NCI-H1694 (cell line): ENCODE measurements at places on chromosomes 13 and 19.
A peak's percentile ranks its signal among the peaks of the same experiment; 100 is the strongest.

DNA sequence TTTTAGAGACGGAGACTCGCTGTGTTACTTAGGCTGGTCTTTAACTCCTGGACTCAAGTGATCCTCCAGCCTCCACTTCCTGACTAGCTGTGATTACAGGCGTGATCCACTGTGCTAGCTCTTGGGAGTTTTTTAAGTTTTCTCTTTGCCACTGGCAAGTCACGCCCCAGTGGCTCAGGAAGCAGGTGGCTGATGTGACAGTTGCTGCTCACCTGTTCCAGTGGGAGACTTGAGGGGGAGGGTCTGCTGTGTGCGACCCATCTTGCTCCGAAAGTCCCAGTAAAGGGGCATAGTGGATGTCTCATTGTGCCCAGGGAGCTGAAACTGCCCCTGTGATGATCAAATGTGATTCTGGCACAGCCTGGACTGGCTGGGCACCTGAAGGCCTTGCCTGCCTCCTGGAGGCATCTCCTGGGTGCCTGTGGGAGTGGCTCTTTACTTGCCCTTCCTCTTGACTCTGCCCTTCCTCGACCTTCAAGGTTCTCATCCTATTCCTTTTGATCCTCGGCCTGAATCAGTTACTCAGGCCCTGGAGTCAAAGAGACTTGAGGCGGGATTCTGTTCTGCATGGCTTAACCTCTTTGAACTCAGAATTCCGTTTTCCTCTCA is 7.8 kb downstream of the SMARCA4 start:
- no peak for DNase-seq

DNA sequence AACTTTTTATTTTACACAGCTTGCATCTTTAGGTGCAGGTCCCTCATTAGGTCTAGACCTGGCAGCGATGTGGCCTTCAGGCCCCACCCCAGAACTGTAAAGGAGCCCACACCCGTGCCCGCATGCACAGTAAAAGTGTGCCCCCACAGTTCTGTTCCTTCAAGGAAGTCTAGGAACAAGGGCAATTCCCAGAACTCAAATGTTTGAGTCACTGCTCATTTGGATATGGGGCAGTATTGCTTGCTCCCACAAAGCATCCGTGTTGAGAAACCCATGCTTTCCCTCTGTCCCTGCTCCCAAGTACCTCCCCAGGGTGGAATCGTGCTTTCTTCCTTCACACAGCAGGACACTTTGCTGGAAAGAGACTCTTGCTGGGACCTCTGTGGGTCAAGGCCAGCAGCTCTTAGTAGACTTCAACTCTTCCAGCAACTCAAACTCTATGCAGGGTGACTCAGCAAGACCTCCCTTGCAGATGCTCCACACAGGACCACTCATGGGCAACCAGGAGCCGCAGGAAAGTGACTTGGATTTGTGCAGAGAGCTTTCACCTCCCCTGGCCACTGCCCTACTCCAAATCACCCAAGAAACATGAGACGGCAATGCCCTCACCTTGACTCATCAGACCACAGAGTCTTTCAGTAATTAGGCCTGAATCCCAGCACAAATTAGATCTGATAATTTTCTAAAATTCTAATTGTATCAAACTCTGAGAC is 12.3 kb downstream of the SLC7A1 start:
- no peak for DNase-seq

DNA sequence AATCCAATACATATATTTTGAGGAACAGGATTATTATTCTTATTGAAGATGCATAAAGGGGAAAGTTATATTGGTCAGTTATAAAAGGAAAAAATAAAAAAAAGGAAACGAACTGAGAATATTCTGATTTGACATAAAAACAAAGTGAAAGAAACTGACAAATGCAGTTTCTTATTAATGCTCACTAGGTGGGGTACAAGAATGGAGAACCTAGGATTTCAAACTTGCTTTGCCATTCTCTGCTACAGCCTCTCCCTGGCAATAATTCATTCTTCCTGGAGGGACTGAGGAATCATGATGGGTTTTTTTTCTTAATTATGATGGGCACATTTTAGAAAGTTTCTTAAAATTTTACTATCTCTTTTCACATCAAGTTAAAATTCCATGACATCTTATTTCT is 154.9 kb downstream of the PCDH9 start:
- no peak for DNase-seq

DNA sequence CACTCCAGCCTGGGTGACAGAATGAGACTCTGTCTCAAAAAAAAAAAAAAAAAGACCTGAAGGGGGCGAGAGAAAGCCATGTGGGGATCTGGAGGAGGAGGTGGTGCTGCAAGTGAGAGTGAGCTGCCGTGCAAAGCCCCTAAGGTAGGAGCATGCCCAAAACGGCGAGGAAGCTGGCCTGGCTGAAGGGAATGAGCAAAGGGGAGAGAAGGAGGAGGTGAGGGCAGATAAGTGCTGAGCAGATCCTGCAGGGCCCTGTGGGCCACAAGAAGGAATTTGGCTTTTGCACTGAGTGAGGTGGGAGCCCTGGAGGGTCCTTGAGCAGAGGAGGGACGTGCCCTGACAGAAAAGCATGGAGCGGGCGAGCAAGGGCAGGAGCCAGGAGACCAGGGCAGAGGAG is 19.4 kb upstream of the ADGRE5 start:
- no peak for DNase-seq

GRCh38 chr13:70795484-70795883 is 687.2 kb upstream of the KLHL1 start:
- DNase-seq: no peak

- no peak for DNase-seq
Observed at GRCh38 chr13:20370815-20371421, 138.8 kb upstream of the GJB6 start.

GRCh38 chr19:58393725-58394033 is 1.8 kb upstream of the RNF225 start:
- no peak for DNase-seq

DNA sequence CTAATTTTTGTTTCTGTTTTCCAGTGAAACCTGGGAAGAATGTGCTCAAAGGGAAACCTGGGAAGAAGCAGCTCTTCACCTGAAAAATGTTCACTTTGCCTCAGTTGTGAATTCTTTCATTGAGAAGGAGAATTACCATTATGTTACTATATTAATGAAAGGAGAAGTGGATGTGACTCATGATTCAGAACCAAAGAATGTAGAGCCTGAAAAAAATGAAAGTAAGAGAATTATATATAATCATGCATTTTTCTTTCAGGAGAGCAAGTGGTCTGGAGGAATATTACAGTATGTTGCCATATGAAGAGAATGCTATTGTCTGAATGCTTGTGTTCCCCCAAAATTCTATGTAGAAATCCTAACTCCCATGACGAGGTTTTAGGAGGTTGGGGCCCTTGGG is 3.4 kb downstream of the NUDT15 start:
- no peak for DNase-seq

GRCh38 chr19:38494379-38494778 is 60.9 kb downstream of the RYR1 start:
- no peak for DNase-seq

DNA sequence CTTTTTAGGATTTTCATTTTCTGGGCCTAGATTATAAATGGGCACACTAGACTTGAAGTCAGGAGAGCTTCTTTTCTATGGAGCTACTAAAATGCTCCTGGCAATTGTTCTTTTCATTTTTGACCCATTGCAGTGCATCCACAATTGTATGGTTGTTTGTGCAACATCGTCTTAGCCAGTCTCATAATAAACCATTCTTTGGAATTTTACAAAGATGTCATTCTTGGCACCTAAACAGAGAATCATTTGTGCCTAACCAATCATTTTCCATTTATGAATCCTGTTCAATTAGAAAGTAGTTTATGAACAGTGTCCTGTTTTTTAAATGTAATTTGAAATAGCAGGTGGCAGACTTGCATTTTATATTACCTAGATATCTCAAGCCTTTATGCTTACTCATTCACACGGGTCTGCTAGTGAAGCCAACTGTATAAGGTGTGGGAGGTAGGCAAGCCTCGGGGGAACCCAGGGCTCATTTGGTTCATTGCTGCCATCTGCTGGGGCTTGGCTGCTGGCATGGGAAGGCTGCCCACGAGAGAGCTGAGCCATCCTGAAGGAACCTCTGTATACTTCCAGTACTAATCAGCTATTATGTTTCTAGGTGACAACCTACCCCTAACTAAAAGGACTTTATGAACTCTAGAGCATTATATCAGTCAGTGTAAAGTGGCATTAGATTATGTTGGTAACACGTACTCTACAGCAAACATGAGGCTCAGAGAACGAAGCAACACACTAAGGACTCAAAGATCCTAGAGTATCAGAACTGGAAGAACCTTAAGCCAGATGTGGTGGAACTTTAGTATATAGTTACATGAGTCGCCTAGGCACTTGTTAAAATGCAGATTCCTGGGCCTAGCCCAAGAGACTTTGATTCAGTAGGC is 60.0 kb downstream of the TPT1 start:
- peak; percentile 73 for DNase-seq

GRCh38 chr13:93758575-93758974 is 532.0 kb downstream of the GPC6 start:
- DNase-seq: no peak

DNA sequence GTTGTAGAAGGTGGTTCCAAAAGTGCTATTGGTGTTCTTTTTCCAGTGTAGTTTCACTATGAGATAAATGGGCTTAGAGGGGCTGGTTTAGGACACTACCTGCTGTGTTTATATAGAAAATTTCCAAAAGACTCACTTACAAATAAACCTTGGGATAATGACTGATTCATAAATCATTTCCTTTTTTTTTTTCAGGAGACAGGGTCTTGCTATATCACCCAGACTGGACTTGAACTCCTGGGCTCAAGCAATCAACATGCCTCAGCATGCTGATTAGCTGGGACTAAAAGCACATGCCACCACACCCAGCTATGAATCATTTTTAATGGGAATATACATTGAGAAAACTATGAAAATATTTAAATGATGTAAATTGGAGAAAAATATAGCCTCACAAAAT is 376.6 kb downstream of the PCDH9 start:
- DNase-seq: no peak

DNA sequence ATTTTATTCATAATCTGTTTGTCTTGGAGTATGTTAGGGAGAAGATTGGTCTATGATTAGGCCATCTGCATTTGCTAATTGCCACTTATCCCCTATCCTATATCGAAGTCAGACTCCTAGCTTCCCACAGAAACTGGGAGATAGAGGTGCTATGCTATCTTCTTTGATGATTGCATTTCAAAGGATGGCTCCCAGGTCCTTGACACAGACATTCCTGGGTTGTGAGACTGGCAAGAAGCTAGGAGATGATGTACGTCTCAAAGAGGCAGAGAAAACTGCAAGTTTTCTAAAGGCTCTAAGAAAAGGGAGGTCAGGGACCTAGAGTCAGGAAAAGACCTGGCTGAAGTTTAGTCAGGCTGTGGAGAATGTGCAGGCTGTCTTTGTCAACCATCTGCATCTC is 1251.9 kb downstream of the PCDH17 start:
- no peak for DNase-seq

GRCh38 chr13:20457670-20458069 is 68.0 kb downstream of the CRYL1 start:
- DNase-seq: no peak

GRCh38 chr13:40974460-40975407 is 44.4 kb downstream of the ELF1 start:
- no peak for DNase-seq
